ENCODE measurements at places on chromosomes 5 and 9. TPM values are rescaled to one million over a fixed set of nuclear protein-coding genes. Genes with fewer than 3 reads are reported as not detected.

Gene ADAMTSL2
- not detected for total RNA-seq

Gene LHX3
- total RNA-seq: not detected

Gene TENT4A
- total RNA-seq: 9.7 TPM

Gene LCN2
- total RNA-seq: 22.4 TPM

Gene PRR16
- 0.39 TPM for total RNA-seq

Gene TMC1
- not detected for total RNA-seq

Gene SHC3
- total RNA-seq: 0.04 TPM

Gene GLDC
- 0.94 TPM for total RNA-seq

Gene AQP7
- total RNA-seq: not detected

Gene TAF11L10
- not detected for total RNA-seq

Gene CAMK4
- total RNA-seq: 1.0 TPM

Gene RNF38
- 3.5 TPM for total RNA-seq

Gene SELENOP
- 16.9 TPM for total RNA-seq

Gene SEC61B
- 240 TPM for total RNA-seq

Gene TPPP
- 0.94 TPM for total RNA-seq

Gene GALNT12
- 0.87 TPM for total RNA-seq

Gene ELAVL2
- 3.0 TPM for total RNA-seq

Gene AQP3
- total RNA-seq: 30.4 TPM

Gene IFNA4
- not detected for total RNA-seq

Gene CEL
- total RNA-seq: 0.08 TPM

Gene C1QTNF2
- not detected for total RNA-seq

Gene MTX3
- 11.2 TPM for total RNA-seq

Gene IGIP
- total RNA-seq: 0.87 TPM

Data from hair follicular keratinocyte (primary cell).